ENCODE measurements at places on chromosomes 2 and 18.

GRCh38 chr2:3409627-3410170, 30.2 kb downstream of the TRAPPC12 start:
- no peak for DNase-seq

DNA sequence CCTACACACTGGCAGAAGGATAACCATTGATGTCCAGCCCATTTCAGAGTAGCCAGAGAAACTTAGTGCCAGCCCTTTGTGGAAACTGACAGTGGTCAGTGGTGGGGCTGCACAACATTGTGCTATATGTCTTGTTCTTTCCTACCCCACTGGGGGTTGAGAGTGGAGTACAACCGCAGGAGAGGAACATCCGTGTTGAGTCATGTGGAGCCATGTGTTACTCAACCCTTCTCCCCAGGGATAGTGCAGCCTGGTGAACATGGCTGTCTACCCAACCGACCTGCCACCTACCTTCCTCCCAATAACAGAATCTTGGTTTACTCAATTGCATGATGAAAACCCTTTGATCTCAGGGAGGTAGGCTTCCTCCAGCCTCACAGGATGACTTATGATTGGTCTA, 65.3 kb upstream of the MAPK4 start:
- no peak for DNase-seq

GRCh38 chr2:27723372-27724144, 48.0 kb upstream of the MRPL33 start:
- no peak for DNase-seq

GRCh38 chr2:143572421-143572820, 443.2 kb downstream of the ARHGAP15 start:
- DNase-seq: no peak

- no peak for DNase-seq
Observed at GRCh38 chr2:205934443-205934842, 151.5 kb downstream of the INO80D start.

DNA sequence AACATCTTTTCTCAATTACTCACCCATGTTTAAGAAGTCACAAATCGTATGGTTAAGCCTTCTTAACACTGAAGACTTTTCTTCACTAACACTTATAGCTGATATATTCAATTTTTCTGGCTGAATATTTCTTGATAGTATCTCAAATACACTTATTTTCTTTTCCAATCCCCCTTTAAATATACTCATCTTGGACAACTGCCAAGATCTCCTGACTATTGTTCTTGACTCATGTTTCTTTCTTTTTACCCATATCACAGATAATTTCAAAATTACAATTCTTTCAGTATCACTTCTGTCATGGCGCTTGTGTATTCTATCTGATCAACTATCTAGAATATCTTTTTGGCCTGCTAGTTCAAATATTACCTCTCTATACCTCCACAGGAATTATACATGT, 954.3 kb upstream of the ACVR2A start:
- no peak for DNase-seq

- DNase-seq: peak; percentile 68
Observed at GRCh38 chr2:178478439-178479274, at the start of gene FKBP7. Gene FKBP7 (minus strand): TSS chr2:178478600. CDS start chr2:178478499, 101 bp downstream.

GRCh38 chr2:109637749-109638570, 23.8 kb downstream of the SOWAHC start:
- no peak for DNase-seq

DNA sequence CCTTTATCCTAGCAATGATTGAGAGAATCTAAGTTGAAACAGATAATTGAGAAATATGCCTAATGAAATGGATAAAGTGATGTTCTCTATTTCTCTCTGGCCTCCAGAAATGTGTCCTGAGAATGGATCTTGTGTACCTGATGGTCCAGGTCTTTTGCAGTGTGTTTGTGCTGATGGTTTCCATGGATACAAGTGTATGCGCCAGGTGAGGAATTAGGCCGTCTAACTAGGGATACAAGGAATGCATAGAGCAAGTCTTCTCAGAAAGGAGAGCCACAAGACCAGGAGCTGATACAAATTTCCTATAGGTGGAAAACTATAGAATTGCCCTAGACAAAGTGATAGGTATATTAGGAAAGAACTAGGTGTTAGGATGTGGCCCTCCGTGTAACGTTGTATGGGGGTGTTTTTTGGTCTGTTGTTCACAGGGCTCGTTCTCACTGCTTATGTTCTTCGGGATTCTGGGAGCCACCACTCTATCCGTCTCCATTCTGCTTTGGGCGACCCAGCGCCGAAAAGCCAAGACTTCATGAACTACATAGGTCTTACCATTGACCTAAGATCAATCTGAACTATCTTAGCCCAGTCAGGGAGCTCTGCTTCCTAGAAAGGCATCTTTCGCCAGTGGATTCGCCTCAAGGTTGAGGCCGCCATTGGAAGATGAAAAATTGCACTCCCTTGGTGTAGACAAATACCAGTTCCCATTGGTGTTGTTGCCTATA, 592 bp upstream of the CAD start:
- no peak for DNase-seq

Measured in stimulated activated CD8-positive, alpha-beta memory T cell treated with anti-CD3 and anti-CD28 coated beads, Interleukin-4, amount 100 ng/mL, for 4 hours (primary cell).